ENCODE measurements at places on chromosomes 7 and 10.

- no peak for DNase-seq
These were observed 23.2 kb downstream of the RAPGEF5 start for GRCh38 chr7:22333680-22334141.

GRCh38 chr10:112532189-112532588, 85.2 kb downstream of the VTI1A start:
- no peak for DNase-seq

- DNase-seq: no peak
These were observed 3.2 kb downstream of the TCAF1 start for GRCh38 chr7:143898810-143899209.

- DNase-seq: no peak
These were observed 4.2 kb downstream of the PCDH15 start for GRCh38 chr10:54796881-54797280.

- no peak for DNase-seq
These were observed 111.3 kb upstream of the ASAH2 start for GRCh38 chr10:50362547-50363125.

- DNase-seq: no peak
These were observed 180.8 kb upstream of the CACNA2D1 start for GRCh38 chr7:82624337-82624736.

All from CD8-positive, alpha-beta T cell (primary cell).